T-helper 17 cell (primary cell): ENCODE measurements at places on chromosomes 12 and 14. TPM values are rescaled to one million over a fixed set of nuclear protein-coding genes. Genes with fewer than 3 reads are reported as not detected.

TEX22 gene
- 0.60 TPM for total RNA-seq

RNASE4 gene
- not detected for total RNA-seq

DNA sequence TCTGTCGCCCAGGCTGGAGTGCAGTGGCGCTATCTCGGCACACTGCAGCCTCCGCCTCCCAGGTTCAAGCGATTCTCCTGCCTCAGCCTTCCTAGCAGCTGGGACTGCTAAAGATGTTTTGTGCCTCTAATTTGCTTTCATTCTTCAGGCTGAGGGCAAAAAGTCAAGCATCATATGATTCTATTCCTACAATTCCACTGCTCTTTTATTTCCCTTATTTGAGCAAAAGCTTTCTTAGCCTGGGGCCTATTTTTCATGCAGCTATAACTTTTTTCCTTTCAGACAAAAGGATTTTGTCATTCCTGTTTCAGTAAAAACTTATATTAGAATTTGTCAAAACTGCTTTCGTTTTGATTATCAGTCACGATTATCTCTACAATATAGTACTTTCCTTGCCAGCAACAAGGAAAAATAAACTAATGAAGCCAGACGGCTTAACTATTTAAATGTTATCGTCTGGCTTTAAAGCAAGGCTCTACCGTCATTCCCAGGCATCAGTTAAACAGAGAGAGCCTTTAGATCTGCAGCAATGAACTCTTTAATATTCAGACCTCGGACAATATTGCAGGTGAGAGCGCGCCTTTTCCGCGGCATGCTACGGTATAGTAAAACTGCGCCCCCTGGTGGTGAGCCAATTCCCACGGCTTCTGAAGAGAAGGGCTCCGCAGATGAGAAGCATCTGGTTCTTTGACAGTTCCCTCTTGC, 1.4 kb upstream of the SLC2A13 start:
- DNase-seq = peak; percentile 85

DNA sequence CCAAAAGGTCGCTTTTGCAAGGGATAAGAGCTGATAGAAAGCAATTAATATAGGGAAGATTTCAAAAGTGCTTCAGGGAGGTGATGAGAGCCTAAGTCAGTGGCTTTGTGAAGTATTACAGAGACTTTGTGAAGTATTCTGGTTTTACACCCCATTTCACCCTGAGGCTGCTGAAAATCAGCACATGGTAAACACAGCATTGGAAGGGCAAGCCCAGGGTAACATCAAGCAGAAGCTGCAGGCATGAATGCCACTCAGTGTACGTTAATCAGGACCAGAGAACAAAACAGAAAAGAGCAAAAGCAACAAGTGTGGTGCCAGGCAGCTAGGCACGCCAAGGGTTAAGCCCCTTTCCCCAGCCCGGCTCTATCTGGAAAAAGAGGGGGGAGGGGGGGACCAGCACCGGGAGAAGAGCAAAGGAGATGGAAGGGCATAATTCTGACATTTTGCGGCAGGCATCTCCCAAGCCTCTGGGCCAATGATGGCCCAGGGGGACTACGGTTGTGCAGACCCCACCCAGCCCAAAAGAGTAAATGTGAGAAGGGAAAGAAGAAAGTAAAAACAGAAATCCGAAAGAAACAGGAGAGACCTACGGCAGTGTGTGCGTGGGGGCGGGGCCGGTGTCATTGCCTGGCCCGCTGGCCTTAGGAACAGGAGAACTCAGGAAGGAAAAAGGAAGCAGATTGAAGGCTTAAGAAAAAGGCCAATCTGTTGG, 58.9 kb downstream of the DHRS2 start:
- DNase-seq = no peak

- no peak for DNase-seq
Measured at GRCh38 chr14:32720927-32721326, 217.8 kb upstream of the NPAS3 start.

- no peak for DNase-seq
Measured at GRCh38 chr14:24913021-24913420, 136.9 kb downstream of the STXBP6 start.

GRCh38 chr14:78567343-78567742, 397.2 kb downstream of the NRXN3 start:
- DNase-seq = no peak
